Left colon (tissue), 2 donors: ENCODE measurements at places on chromosomes 16 and 17. TPM values are rescaled to one million over a fixed set of nuclear protein-coding genes. Genes with fewer than 3 reads are reported as not detected.
A peak's percentile ranks its signal among the peaks of the same experiment; 100 is the strongest.

The C16orf46 gene
- total RNA-seq = 0.75 TPM

The NUP88 gene
- 45.3 TPM for total RNA-seq

The TBC1D3C gene
- not detected for total RNA-seq

The BCL6B gene
- 2.0 TPM for total RNA-seq

The MTHFSD gene
- 18.6 TPM for total RNA-seq

The NR1D1 gene
- 16.9 TPM for total RNA-seq

DNA sequence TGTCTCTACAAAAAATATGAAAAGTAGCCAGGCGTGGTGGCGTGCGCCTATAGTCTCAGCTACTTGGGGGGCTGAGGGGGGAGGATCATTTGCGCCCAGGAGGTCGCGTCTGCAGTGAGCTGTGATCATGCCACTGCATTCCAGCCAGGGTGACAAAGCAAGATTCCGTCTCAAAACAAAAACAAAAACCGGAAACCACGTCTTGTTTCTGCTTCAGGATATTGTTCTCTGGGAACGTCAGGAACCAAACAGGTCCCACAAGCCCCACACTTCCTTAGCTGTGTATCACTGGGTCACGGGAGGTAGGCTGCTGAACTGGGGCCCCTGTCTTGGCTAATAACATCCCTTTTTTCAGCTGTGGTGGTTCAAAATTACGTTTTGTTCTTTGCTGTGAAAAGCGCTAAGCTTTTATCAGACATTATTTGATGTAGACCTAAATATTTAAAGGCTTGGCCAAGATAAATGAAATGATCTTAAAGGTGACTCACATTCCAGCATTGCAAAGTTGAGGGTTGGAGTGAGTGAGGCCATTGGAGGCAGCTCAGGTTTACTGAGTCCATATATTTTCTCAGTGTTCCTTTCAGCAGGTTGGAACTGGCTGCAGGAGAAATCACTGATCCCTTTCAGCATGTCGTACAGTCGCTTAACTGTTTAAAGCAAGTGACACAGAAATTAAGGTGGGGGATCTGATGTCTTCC, 16.4 kb upstream of the SEC14L1 start:
- DNase-seq = no peak

DNA sequence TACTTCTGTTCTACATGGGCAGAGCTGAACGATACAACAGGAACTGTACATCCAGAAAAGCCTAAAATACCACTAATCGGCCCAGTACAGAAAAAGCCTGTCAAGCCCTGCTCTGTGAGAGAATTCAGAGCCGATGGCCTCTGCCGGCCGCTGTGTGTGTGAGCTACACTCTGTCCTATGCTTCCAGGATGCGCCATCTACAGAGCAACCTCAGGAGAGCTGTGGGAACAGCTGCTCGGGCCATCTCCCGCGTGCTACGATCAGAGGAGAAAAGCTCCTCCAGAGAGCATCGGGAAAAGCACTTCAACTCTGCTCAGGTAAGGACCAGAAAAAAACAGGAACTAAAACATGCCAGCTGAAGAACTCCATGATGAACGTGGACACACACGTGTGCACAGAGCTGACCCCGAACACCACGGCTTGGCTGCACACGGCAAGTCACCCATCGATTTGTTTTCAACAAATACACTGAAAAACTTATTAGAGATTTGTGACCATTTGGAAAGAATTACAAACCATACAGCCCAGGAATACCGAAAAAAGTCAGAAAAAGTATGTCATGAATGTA, 115.9 kb downstream of the ANKRD11 start:
- no peak for DNase-seq

DNA sequence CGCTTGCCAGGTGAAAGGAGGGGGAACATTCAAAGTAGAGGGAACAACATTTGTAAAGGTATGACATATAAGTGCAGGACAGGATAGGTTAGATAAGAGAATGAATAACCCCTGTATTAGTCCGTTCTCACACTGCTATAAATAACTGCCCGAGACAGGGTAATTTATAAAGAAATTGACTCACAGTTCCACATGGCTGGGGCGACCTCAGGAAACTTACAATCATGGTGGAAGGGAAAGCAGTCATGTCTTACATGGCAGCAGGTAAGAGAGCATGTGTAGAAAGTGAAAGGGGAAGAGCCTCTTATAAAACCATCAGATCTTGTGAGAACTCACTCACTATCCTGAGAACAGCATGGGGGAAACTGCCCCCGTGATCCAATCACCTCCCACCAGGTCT, 223.8 kb downstream of the SOX9 start:
- no peak for DNase-seq

GRCh38 chr16:17496891-17497290, 26.1 kb upstream of the XYLT1 start:
- no peak for DNase-seq

GRCh38 chr16:65260746-65261145, 138.9 kb upstream of the CDH11 start:
- DNase-seq = no peak

DNA sequence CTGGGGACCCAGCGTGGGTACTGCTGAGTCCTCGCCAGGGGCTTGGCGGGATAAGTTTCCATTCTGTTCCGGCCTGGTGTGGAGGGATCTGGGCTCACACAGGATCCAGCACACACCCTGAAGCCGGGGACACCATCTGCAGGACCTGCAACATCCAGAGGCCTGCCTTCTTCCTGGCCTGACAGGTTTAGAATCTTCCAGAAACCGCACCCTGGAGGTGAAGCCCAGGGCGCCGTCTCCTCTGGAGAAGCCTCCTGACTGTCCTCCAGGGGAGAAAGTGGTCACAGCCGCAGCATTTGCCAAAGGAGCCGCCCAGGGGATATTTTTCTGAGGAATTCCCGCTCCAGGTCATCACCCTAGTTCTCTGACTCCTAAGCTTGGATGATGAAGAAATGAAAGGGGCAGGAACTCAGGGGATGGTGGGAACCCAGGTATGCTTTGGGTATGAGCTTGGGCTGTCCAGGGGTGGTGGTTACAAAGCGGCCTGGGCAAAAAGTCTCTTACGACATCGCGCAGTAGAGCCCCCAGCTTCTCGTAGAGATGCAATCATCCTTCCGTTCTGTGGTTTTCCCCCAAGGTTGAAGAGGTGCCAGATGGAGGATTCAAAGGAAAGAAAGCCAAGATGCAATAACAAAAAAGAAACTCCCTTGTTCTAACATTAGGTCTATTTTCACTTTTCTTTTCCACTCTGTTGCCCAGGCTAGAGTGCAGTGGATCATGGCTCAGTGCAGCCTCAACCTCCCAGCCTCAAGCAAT, 9.1 kb upstream of the CRISPLD2 start:
- no peak for DNase-seq

DNA sequence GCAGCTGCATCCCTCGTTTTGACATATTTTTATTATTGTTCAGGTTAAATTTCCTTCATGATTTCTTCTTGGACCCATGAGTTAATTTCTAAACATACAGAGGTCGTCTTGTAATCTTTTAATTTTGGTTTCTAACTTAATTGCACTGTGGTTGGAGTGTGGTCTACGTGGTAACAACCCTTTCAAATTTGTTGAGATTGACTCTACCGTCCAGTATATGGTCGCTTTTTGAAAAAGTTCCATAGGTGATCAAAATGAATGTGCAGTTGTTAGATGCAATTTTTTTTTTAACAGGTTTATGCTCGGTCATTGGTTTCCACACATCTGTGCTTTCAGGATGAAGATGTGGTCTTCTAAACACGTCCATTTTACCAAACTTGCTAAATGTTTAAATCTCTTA, 11.0 kb upstream of the SLC6A4 start:
- DNase-seq = no peak

DNA sequence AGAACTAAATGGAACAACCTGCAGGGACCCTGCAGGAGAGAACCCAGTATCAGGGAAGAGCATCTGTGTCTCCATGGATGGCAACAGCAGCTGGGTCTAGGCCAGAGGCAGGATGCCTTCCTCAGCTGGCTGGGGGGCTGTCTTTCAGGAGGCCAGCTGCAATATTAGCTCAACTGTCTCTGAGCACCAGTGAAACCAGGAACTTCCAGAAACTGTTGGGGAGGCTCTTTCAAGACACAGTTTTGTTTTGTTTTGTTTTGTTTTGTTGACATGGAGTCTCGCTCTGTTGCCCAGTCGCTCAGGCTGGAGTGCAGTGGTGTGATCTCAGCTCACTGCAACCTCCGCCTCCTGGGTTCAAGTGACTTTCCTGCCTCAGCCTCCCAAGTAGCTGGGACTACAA, 7.6 kb downstream of the GPR142 start:
- DNase-seq = no peak

GRCh38 chr17:9917131-9917530, 12.1 kb upstream of the RCVRN start:
- DNase-seq = no peak

DNA sequence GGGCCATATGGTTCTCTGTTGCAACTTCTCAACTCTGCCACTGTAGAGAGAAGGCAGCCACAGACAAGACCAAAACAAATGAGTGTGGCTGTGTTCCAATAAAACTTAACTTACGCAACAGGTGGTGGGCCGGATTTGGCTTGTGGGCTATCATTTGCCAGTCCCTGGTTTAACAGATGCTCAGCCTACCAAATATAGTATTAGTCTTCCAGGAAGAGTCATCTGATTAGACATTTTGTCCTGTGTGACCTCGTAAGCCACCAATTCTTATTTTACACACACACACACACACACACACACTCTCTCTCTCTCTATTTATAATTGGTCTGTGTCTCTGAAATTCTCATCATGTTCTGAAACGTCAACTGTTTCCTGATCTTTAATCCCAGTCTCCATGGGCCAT, 245.9 kb downstream of the XYLT1 start:
- peak; percentile 66 for DNase-seq

- no peak for DNase-seq
Observed at GRCh38 chr16:84283314-84284153, 11.1 kb upstream of the WFDC1 start.

GRCh38 chr17:164303-165235, 16.9 kb downstream of the DOC2B start:
- DNase-seq = peak; percentile 35

GRCh38 chr17:4636474-4637100, 4.9 kb downstream of the ALOX15 start:
- no peak for DNase-seq
